ENCODE measurements at places on chromosomes 1 and 21.
A peak's percentile ranks its signal among the peaks of the same experiment; 100 is the strongest.

- DNase-seq = no peak
These were observed 266.8 kb downstream of the VAV3 start for GRCh38 chr1:107698161-107698560.

DNA sequence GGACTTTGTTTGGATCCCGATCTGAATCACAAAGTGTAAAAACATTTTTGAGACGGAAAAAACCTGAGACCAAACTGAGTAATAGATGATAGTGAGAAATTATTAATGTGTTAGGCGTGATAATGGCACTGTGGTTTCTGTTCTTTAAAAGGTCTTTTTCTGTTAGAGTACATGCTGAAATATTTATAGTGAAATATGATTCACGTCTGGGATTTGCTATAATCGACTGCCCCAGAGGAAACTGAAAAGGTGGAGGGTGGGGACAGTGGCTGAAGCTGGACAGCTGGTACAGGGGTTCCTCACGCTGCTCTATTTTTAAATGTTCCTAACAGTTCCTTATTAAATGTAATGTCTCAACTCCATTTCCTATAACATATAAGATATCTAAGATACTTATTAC is 11.2 kb downstream of the URB1 start:
- DNase-seq = no peak

DNA sequence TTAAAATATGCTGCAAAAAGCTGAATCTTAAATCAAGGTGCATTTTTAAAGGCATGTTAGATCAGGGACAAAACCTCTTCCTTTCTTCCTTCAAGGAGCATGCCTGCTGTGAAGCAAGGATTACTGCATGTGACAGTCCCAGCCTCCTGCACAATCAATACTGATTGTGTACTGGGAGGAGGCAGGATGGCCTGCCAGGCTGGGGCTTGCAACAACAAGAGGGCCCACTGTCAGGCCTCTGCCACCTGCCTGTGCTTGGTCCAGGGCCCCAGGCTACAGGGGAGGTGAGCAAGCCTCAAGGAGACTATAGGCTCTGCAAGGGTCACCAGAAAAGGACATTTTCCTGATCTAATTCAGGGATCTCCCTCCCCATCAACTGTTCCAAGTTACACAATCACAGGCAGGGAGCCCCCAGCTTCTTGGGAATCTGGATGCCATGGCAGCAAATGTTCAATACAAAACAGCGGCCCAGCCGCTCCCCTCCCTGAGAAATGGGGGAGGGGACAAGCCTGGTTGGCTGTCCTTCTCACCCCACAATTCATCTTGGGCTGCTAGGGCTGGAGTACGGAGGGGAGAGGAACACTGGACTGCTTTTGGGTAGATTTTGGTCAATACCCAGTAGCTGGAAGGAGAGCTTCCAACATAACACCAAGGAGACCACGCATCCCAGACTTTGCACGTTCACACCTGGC is 76.7 kb downstream of the SSBP3 start:
- no peak for DNase-seq

- DNase-seq = peak; percentile 21
These were observed 102.8 kb downstream of the CASZ1 start for GRCh38 chr1:10693497-10694273.

- DNase-seq = no peak
These were observed 15.4 kb downstream of the NOL9 start for GRCh38 chr1:6538956-6539355.
